Amniotic stem cell (primary cell): ENCODE measurements at places on chromosomes 6 and 20.

DNA sequence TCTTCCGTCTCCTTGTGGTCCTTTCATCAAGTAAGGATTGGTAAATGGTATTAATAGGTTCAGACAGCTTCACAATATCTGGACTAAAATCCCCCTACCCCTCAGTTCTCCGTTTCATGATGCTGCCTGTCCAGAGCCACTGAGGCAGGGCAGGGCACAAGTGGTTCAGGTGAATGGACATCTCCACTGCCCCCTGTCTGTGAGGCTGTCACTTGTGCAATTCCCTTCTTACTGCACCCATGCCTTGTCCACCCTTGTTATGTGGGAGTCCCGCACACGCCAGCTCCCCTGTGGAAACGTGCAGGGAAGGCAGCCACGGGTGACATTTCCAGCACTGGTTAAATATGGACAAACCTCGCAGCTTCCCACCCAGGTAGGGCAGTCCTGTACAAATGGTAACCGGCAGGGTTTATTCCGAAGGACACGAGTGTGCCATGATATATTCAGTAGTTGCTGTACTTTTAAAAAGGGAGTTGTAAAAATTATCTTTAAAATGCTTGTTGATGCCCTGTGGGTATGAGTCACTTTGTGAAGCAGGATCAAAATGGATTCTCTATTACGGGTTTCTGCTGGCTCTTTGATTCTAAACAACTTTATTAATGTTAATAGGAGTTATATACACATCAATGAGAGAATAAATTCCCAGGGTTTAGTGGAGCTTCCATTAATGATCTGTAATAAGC is 73.5 kb downstream of the FYN start:
- DNase-seq, result no peak

DNA sequence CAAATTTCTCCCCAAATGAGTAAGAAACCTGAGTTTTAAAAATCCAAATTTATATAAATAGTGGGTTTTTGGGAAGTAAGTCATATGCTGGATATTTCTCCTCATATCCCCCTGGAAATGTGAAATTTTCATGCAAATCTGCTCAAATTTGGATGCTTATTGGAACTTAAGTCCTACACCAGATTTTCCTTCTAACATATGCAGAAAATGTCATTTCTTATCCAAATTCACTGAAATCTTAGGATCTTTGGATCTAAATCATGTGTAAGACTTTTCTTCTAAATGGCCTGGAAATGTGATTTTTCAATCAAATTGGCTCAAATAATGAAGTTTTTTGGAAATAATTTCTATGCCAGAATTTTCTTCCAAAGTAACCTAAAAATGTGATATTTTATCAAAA is 33.0 kb downstream of the ZNF133 start:
- DNase-seq, result no peak

GRCh38 chr20:49415005-49415667 is 67.3 kb downstream of the KCNB1 start:
- no peak for DNase-seq

GRCh38 chr6:12289365-12289919 is 719 bp upstream of the EDN1 start:
- DNase-seq, result peak; percentile 57

DNA sequence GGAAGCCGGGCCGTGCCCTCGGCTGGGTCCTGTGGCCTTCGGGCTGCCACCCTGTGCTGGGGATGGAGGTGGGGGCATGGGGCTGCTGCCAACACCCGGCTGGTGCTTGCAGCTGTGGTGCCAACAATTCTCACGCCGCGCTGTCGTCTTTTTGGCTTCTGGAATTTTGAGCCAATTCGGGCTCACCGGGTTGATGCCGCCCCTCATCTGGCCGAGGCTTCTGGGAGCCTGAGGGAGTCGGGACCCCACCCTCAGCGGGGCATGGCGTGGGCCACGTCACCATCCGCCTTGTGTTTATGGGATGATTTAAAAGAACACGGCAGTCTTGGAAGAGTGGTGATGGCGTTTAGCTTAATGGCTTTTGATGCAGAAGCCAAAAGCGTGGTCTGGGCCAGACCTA is 8.7 kb upstream of the NPBWR2 start:
- DNase-seq, result no peak

DNA sequence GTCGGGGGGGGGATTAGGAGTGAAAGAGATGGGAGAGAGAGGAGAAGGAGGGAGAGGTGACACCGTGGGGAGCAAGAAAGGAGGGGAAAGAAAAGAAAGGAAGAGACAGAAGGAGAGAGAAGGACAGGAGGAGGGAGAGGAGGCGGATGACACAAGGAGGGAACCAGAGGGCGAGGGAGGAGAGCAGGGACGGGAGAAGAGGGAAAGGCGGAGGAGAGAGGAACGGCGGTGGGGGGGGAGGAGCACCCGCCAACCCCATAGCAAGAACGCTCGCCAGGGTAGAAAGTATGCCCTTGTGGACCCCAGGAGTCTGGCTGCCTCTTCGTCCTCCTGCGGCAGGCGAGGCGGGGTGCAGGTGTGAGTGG is 4.5 kb upstream of the INSM1 start:
- DNase-seq, result no peak

- DNase-seq, result no peak
Observed at GRCh38 chr6:109059571-109060021, 35.0 kb downstream of the SESN1 start.

- DNase-seq, result no peak
Observed at GRCh38 chr6:75213732-75214131, 7.9 kb upstream of the COL12A1 start.

DNA sequence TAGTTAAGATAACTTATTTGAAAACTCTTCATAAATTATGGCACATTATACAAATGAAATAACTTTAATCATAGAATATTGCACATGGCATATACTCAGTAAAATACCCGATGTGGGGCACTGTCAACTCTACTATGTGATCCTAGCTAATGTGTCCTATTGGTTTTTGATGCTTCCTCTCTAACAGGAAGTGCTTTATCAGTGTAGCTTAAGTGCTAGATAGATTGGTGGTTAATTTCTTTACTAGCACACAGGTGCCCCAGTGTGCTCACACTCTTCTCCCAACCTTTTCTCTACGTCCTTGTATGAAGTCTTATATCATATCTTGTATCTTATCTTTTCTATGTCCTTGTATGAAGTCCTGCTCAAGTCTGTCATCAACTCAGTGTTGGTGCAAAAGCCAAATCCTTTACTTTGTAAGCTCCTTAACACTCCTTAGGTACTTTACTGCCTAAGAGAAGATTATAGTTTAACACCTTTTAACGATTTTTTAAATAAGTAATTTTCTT is 358.9 kb downstream of the CENPW start:
- no peak for DNase-seq

GRCh38 chr6:102701019-102701418 is 1307.5 kb downstream of the GRIK2 start:
- no peak for DNase-seq

DNA sequence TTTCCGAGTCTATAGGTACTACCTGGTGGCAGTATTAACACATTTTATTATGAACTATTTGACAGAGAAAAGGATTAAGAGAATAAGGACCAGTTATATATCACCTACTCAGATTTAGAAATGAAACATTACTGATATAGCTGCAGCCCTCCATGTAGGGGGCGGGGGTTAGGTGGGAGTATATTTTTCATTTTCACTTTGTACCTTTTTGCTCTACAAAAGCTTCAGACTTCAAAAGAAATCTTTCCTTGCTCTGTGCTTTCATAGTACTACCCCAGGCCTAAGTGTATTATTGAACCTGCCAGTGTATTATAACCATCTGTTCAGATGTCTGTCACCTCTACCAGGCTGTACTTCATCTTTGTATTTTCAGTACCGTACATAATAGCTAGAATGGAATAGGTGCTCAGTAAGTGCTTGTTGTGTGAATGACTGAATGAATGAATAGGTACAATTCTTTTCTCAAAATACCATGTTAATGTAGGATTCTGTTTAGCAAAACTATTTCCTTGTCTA is 43.0 kb downstream of the CDKAL1 start:
- no peak for DNase-seq

DNA sequence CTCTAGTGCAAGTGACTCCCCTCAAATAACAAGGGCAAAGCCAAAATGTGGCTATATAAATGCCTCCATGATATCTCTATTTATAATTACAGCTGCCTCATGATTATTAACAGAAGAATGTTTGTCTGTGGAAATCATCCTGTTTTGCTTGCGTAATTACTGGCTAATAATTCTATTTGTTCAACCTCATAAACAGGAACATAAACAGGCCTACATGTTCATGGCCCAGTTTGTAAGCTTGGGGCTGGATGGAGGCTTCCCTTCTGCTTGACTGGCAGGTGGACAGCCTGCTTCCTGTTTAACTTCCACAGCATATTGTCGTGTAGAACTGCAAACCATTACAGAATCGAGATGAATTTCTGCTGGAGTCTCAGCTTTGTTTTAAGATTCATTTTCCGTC is 766.0 kb upstream of the MAP3K7 start:
- no peak for DNase-seq

DNA sequence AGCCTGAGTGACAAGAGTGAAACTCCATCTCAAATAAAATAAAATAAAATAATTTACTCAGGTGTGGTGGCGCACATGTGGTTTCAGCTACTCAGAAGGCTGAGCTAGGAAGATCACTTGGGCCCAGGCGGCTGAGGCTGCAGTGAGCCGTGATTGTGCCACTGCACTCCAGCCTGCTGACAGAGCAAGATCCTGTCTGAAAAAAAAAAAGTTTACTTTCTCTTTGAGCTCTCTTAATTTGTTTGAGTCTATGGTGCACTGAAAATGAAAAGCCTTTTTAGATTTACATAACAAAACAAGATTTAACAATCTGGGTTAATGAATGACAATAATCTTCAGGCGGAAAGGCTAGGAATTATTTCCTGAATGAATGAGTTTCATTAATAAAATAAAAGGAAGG is 23.3 kb upstream of the NHSL1 start:
- DNase-seq, result no peak

GRCh38 chr20:9442858-9443257 is 71.5 kb upstream of the LAMP5 start:
- DNase-seq, result no peak

GRCh38 chr20:58822748-58823730 is 27.7 kb downstream of the GNAS-AS1 start:
- DNase-seq, result no peak

DNA sequence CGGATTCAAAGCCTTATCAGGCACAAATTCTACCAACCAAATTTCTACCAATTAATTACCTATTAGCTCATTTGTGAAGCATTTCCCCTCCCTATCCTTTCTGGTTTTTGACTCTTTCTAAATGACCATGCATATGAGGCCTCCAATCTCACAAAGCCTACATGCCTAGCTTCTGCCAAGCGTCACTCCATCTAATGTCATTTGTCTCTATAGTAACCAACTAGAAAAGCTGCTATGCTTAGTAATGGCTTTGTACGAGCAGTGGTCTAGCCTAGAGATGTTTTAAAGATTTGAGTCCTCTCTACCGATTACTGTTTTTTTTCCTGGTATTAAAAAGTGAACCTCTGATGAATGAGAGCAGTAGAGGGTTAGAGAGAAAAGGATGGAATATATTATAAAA is 4.8 kb upstream of the ASF1A start:
- no peak for DNase-seq

GRCh38 chr6:63352544-63353285 is 32.9 kb upstream of the LGSN start:
- DNase-seq, result no peak
